ENCODE measurements at places on chromosomes 11 and 22.
A peak's percentile ranks its signal among the peaks of the same experiment; 100 is the strongest.

DNA sequence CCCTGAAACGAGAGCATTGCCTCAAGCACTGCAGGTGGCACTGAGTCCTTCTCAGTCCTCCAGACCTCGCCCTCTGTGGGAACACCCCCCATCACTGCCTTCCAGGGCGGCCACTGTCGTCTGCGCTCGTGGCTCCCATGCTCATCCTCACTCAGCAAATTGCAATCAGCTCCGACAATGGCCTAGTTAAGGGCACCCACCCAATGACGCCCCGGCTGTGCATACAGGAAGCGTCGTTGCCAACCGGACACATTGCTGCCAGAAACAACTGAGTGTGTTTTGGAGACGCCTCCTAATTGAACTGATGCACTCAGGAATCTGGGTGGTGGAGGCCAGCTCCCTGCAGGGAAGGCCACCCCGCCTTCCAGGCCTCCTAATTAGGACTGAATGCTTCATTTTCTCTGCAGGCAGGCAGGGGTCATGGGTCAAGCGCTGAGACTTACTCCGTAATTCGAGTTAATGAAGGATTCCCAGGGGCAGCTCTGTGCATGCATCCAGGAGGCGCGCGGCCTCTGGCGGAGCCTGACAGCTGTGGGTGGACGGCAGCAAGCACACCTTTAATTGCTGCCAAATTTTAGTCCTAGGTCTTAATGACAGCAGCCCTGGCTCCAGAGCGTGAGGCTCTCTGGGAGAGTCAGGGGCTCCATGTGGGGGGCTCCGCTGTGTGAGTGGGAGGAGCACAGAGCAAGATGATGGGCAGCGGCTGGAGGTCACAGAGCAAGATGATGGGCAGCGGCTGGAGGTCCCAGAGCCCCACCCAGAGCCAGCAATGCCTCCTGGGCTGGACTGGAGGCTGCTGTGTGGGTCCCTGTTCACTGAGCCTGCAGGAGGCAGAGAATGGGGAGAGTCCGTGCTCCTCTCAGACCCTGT is 199.0 kb downstream of the BRD1 start:
- peak; percentile 51 for DNase-seq

GRCh38 chr22:43720716-43721115 is 91.4 kb downstream of the EFCAB6 start:
- no peak for DNase-seq

DNA sequence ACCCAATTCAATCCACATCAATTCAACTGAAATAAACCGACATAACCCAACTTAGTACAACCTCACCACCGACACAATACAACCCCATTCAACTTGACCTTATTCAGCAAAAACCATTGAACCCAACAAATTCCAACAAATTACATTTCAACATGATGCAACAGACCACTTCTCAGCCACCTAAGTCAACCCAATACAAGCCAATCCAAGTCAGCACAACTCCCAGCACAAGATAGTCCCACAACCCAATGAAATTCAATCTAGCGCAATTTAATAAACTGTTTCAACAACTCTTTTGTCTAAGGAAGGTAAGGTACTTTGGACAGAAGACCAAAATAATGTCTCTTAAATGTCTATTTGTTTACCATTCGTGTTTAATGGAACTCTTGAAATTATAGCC is 226.0 kb downstream of the MIAT start:
- DNase-seq, result no peak

DNA sequence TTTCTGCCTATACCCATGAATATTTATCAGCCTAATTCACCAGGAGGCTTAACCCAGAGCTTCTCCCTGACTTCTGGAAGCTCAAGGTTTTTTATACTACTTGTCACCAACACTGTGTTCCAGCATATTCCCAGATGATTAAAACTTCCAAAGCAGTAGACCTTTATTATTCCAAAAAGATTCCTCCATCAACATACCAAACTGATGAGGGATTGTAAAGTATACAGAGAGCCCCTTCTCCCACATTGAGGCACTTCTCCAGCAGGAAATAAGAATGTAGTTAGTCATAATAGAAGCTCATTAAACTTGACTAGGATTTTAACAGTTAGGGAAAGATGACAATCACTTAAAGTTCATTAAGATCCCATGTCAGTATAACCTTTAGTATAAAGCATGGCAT is 51.4 kb upstream of the CEP126 start:
- no peak for DNase-seq

GRCh38 chr11:8593935-8594909 is at the start of gene STK33:
Gene STK33, minus strand, starts transcription at chr11:8594228. Its CDS starts 119,323 bp downstream, at chr11:8474905.
- DNase-seq, result peak; percentile 56

DNA sequence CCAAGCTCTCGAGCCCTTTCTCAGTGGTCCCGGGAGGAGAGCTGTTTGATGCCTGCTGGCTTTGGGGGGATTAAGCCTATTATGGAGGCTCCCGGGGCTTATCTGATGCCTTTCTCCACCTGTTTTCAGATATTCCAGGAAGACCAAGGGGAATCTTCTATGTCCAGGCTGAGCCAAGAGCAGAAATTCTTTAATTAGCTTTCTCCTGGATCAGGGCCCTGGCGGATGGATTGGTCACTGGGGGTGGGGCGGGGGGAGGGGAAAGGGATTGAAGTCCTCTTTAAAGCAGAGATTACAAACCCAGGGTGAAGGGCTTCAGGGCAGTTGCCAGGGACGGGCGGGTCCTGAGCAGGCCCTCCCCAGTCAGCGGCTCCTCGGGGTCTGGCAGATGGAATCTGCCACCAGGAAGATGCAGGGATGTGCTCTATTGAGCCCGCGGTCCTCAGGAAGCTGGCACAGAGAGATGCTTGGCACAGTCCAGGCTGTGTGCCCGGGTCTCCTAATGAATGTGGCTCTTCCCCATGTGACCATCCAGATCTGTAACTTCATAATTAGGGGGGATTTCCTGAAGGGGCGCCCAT is 33.6 kb downstream of the MACROD1 start:
- DNase-seq, result no peak

- DNase-seq, result peak; percentile 32
These were observed 45.6 kb downstream of the TPCN2 start for GRCh38 chr11:69094111-69094914.

DNA sequence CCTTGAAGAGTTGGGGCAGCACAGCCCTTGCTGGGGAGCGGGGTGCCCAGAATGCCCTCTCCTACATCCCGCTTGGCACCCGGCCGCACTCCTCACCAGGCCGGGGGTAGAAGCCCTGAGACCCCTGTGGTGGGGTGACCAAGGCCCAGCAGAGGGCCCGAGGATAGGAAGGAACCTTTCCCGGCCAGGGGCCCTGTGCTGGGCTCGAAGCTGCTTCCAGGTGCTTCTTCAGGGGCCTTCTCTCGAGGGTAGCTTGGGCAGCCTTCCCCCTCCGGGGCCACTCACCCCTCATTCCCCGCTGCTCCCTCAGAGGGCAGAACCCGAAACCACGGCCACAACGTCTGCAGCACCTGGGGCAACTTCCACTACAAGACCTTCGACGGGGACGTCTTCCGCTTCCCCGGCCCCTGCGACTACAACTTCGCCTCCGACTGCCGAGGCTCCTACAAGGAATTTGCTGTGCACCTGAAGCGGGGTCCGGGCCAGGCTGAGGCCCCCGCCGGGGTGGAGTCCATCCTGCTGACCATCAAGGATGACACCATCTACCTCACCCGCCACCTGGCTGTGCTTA is 752 bp downstream of the MUC2 start:
- peak; percentile 13 for DNase-seq

- DNase-seq, result no peak
These were observed 131.0 kb downstream of the FBXO7 start for GRCh38 chr22:32605576-32605975.

- peak; percentile 61 for DNase-seq
These were observed 831 bp downstream of the CD44 start for GRCh38 chr11:35139722-35140282.
